ENCODE measurements at places on chromosomes 13 and 19. TPM values are rescaled to one million over a fixed set of nuclear protein-coding genes. Genes with fewer than 3 reads are reported as not detected.

GRCh38 chr19:9850235-9850959, 15.3 kb downstream of the PIN1 start:
- no peaks in the 10 kb centered on the region for H3K36me3 ChIP-seq
- peaks cover 11% of the 10 kb centered on the region for H3K4me1 ChIP-seq
- H3K27me3 ChIP-seq: no peaks in the 10 kb centered on the region
- H3K27ac ChIP-seq: peak overlapping the region; percentile 29
- H3K4me3 ChIP-seq: no peak overlapping the region
- DNase-seq: no peak

DNA sequence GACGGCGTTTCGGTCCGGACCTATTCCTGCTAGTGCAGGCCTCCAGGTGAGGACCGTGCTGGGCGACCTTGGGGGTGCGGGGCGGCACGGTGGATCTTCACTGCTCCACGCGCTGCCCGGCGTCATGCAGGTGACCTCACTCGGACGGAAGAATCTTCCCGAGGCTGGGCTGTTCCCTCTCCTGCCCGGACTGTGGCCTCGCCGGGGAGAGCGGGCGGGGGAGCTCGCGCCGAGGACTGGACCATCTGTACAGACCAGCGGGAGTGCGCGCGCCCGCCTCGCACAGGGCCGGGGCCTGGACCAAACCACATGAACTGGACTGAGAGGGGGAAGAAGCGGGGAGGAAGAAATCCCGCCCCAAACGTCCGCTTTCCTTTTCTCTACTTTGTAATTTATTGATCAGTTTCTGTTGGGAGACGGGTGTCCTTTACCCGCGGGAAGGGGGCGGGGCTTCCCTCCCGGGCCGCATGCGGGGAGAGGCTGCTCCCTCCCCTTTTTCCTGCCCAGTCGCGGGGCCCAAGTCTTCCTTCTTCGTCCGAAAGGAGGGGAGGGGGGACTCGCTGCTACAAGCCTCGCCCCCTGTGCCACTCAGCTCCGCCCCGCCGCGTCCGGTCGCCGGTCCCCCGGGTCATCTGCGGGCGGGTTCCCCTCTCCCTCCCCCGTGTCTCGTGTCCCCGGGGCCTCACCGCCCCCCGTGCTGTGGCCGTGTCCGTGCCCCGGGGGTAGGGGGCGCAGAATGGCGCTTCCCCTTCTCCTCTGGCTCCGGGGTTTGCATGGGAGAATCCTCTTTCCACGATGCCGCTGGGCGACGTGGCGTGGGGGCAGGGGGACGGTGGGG, 4.9 kb downstream of the HRC start:
- peaks cover 18% of the 10 kb centered on the region for H3K4me1 ChIP-seq
- H3K27ac ChIP-seq: peak overlapping the region; percentile 84
- DNase-seq: peak; percentile 94
- peak overlapping the region; percentile 67 for H3K4me3 ChIP-seq

Gene C19orf67
- not detected for total RNA-seq

DNA sequence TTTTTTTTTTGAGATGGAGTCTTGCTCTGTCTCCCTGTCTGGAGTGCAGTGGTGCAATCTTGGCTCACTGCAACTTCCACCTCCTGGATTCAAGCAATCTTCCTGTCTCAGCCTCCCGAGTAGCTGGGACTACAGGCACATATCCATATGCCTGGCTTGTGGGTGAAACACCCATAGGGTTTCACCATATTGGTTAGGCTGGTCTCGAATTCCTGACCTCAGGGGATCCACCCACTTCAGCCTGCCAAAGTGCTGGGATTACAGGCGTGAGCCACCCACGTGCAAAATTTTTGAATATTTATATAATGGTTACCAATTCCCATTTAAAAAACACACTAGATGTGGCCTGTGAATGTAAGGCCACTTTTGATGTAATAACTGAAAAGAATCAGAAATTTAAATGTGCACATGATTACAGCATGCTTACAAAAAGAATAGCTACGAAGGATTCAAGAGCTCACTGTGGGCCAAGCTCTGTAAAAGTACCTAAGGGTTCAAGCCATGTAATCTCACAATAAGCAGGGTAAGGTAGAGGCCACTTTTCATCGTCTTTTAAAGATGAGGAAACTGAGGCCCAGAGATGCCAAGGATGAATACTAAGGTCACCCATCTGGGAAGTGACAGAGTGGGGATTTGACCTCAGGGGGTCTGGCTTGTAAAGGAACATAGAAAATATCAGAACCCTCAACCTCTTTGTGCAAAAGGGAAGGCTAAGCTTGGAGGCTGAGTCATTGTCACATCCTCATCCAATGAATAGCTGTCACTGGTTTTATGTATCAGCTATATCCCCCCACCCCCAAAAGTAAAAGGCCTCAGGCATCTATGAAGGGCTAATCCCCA, 17.8 kb downstream of the TNFSF14 start:
- no peaks in the 10 kb centered on the region for H3K4me1 ChIP-seq
- DNase-seq: no peak
- no peaks in the 10 kb centered on the region for H3K27me3 ChIP-seq
- H3K27ac ChIP-seq: no peak overlapping the region

GRCh38 chr13:107999751-108000150, 215.6 kb downstream of the LIG4 start:
- H3K36me3 ChIP-seq: no peaks in the 10 kb centered on the region
- H3K27me3 ChIP-seq: no peaks in the 10 kb centered on the region
- H3K4me1 ChIP-seq: no peaks in the 10 kb centered on the region
- no peak overlapping the region for H3K27ac ChIP-seq
- H3K4me3 ChIP-seq: no peak overlapping the region

GRCh38 chr19:41705393-41706174, 2.8 kb upstream of the CEACAM5 start:
- H3K4me1 ChIP-seq: no peaks in the 10 kb centered on the region
- peak; percentile 16 for DNase-seq
- H3K4me3 ChIP-seq: no peak overlapping the region

- peaks cover 21% of the 10 kb centered on the region for H3K27me3 ChIP-seq
- no peak overlapping the region for H3K4me3 ChIP-seq
- H3K36me3 ChIP-seq: no peaks in the 10 kb centered on the region
- no peak overlapping the region for H3K27ac ChIP-seq
These were observed 2.2 kb upstream of the LYPD5 start for GRCh38 chr19:43804432-43804831.

Gene PVR
- 4.4 TPM for total RNA-seq

GRCh38 chr19:20103091-20103740, 25.4 kb downstream of the ZNF90 start:
- no peak overlapping the region for H3K4me3 ChIP-seq
- H3K36me3 ChIP-seq: peaks cover 43% of the 10 kb centered on the region

DNA sequence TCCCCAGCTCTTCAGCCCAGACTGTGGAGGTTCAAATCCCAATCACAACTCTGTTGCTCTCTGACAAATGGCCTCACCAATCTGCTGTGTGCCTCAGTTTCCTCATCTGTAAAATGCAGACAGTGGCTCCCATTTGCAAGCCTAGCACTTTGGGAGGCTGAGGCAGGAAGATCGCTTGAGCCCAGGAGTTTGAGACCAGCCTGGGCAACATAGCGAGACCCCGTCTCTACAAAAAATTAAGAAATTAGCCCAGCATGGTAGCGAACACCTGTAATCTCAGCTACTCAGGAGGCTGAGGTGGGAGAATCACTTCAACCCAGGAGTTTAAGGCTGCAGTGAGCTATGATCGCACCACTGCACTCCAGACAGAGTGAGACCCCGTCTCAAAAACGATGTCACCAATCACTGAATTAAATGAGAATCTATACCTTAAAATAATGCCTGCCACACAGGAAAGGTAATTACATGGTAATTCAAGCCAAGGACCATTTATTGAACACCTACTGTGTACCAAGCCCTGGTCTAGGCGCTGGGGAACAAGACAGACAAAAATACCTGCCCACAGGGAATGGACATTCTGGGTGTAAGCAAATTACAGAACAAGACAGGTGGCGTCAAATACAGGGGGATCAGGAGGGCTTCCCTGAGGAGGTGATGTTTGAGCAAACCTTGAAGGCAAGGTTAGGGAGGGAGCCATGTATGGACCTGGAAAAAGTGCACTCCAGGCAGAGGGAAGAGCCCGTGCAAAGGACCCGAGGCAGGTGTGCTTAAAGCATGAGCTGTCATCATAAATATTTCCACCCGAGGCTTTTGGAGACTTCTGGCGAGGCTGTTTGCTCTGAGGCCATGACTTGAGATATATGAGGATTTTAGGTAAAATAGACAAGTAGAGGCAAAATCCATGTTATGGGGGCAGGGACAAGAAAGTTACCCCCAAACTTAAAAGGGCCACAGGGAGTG, 7.7 kb downstream of the NR2F6 start:
- no peak overlapping the region for H3K4me3 ChIP-seq
- DNase-seq: no peak
- no peak overlapping the region for H3K27ac ChIP-seq
- H3K36me3 ChIP-seq: no peaks in the 10 kb centered on the region

DNA sequence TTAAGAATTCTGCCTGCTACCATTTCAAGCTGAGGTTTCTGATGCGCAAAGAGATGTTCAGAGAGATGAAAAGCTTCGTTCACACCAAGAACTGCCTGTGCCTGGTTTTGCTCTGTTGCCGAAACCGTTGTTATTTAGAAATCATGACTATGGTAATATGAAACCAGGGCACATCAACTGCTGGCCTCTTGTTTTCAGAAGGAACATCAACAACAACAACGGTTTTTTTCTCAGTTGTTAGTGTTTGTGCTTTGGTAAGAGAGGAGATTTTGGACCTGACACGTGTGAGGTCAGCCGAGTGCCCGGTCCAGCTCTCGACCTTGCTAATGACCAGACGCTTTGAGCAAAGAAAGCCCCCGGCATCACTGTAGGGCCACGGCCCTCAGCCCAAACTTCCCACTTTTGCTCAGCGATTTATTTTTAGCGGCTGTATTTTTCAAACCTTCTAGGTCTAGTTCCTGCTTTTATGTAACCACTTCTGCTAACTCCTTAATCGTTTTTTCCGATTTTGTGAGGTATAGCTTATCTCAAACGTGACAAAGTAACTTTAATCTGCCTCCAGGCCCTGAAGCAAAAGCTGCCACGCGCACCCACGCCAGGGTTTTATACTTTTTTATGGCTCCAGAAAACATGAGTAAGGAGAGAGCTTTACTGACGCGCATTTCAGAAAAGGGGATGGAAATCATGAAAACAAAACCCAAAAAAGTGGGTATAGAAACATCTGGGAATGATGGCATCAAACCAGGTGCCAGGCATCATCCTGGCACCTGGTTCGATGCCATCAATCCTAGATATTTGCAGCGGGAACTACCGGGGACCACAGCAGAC, 42.0 kb downstream of the KLF2 start:
- no peak for DNase-seq
- no peaks in the 10 kb centered on the region for H3K4me1 ChIP-seq
- H3K27me3 ChIP-seq: no peaks in the 10 kb centered on the region
- no peak overlapping the region for H3K4me3 ChIP-seq
- no peaks in the 10 kb centered on the region for H3K36me3 ChIP-seq
- H3K27ac ChIP-seq: no peak overlapping the region

Gene PSG1
- not detected for total RNA-seq

DNA sequence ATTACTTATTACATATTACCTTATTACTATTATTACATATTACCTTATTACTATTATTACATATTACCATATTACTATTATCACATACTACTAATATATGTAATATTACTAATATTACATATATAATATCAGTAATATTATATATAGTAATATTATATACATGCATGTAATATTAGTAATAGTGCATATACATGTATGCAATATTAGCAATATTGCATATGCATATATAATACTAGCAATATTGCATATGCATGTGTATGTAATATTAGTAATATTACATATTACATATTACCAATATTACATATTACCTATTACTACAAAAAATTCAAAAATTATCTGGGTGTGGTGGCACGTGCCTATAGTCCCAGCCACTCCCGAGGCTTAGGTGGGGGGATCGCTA, 22.4 kb downstream of the PDE4A start:
- no peaks in the 10 kb centered on the region for H3K4me1 ChIP-seq
- H3K36me3 ChIP-seq: no peaks in the 10 kb centered on the region
- H3K4me3 ChIP-seq: no peak overlapping the region
- H3K27me3 ChIP-seq: no peaks in the 10 kb centered on the region

DNA sequence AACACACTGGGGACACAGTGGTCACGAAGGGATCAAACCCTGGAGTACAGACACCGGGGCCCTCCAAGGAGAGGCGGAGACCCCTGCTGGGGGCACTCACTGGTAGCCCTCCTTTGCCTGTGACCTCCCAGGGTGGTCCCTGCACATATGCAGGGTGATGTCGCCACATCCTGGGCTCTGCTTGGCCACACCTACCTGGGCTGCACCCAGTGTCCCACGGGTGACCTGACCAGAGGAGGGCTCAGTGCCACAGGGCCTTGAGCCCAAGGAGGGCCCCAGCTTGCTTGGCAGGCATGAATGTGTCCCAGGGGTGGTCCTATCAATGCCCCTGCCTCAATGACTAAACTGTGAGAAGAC, 4.1 kb downstream of the PCID2 start:
- H3K4me3 ChIP-seq: no peak overlapping the region
- H3K27me3 ChIP-seq: no peaks in the 10 kb centered on the region
- DNase-seq: no peak
- H3K4me1 ChIP-seq: peaks cover 9% of the 10 kb centered on the region

Gene PDE4C
- total RNA-seq: 0.62 TPM

DNA sequence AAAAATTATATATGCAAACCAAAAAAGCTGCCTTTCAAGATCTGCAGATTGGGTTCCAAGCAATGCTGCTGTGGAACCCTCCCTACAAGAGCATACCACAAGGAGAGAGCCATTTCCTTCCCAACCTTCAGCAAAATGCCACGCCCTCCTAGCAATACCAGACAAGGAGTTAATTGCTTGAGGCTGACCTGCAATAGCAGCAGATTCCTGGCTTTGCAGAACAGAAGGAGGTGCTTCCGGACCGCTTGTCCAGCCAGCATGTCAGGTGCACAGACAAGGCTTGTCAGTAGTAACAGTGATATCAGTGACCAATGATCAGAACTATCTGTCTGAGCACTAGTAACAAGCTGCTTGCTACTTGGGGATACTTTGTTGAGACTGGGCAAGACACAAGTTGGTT, 301.6 kb downstream of the FGF14 start:
- no peaks in the 10 kb centered on the region for H3K27me3 ChIP-seq
- H3K4me3 ChIP-seq: no peak overlapping the region
- H3K4me1 ChIP-seq: no peaks in the 10 kb centered on the region
- H3K36me3 ChIP-seq: no peaks in the 10 kb centered on the region
- DNase-seq: no peak

- H3K4me1 ChIP-seq: peaks cover 5% of the 10 kb centered on the region
- H3K4me3 ChIP-seq: no peak overlapping the region
- H3K27me3 ChIP-seq: no peaks in the 10 kb centered on the region
- no peaks in the 10 kb centered on the region for H3K36me3 ChIP-seq
These were observed 18.8 kb upstream of the WASF3 start for GRCh38 chr13:26538363-26539317.

Data from neural progenitor cell (in vitro differentiated cells).